Inflammatory macrophage treated with lipopolysaccharide for 4 hours (primary cell): ENCODE measurements at places on chromosomes 1 and 21.

- no peak for DNase-seq
Observed at GRCh38 chr1:74971982-74972381, 162.2 kb upstream of the LHX8 start.

GRCh38 chr1:212749821-212750535 lies 41.6 kb downstream of the NSL1 start:
- peak; percentile 74 for DNase-seq

- DNase-seq = no peak
Observed at GRCh38 chr1:200302921-200303290, 106.9 kb downstream of the ZNF281 start.

- no peak for DNase-seq
Observed at GRCh38 chr1:209384710-209385550, 198.6 kb upstream of the CAMK1G start.

DNA sequence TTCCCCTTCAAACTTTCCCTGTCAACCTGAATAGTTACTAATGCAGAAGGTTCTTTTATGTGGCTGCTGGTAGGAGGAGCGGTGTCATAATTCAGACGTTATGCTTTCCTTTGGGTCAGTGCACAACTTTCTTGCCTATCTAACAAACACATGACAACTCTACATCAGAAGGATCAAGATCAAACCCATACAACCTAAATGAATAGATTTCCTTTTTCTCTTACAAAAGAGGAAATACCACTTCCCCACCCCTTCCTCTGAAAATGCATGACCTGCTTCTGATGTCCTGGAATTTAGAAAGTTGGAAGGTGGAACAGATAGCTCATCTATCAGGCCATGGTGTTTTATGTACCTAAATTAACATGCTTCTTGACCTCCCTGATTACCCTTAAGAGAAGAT lies 75.7 kb upstream of the ADGRL4 start:
- DNase-seq = no peak

GRCh38 chr1:24735509-24736375 lies 9.5 kb upstream of the CLIC4 start:
- no peak for DNase-seq

DNA sequence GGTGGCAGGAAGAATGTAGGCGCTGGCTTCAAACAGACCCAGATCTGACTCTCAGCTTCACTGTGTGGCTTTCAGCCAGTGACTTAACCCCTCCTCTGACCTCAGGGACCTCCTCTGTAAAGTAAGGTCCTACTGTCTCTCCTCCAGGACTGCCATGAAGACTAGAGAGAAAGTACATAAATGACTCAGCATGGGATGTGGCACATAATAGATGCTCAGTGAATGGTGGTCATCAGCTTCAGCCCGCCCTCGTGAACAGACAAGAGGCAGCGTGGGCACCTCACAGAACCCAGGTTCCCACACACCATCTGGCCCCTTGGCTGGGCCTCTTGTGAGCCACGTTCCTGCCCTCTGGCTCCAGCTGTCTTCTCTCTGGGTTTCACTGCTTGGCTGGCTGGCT lies 126.0 kb downstream of the SYF2 start:
- DNase-seq = no peak

- DNase-seq = peak; percentile 30
Observed at GRCh38 chr1:202616355-202616915, 93.8 kb downstream of the SYT2 start.

- peak; percentile 81 for DNase-seq
Observed at GRCh38 chr1:247576514-247576913, 11.6 kb upstream of the OR2G2 start.

DNA sequence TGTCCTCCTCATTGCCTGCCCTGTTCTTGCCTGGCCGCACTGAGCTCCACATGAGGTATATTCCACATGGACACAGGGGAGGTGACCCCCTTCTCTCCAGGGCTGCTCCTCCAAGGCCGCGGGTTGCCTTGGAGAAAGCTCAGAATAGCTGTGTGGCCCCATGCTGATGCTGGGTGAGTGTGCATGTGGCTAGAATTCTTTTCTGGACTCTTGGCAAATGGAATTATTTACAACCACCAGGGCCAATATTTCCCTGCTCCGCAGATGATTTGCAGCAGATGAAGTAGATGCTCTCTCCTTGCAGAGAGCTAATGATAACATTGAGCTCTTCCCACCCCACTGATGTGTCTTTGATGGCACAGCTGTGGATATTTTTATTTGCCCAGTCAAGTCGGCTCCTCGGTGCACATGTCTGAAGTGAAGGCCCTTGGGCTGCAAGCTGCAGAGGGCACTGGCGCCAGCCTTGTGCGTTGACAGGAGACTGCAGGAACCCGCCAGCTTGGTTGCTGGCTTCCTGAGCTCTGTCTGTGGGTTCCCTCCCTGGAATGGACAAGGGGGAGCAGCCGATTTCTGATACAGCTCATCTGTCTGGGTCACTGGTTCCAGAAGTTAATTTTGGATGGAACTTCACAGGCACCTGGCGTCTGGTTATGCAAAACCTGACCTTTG lies 404.7 kb upstream of the VAMP3 start:
- no peak for DNase-seq

DNA sequence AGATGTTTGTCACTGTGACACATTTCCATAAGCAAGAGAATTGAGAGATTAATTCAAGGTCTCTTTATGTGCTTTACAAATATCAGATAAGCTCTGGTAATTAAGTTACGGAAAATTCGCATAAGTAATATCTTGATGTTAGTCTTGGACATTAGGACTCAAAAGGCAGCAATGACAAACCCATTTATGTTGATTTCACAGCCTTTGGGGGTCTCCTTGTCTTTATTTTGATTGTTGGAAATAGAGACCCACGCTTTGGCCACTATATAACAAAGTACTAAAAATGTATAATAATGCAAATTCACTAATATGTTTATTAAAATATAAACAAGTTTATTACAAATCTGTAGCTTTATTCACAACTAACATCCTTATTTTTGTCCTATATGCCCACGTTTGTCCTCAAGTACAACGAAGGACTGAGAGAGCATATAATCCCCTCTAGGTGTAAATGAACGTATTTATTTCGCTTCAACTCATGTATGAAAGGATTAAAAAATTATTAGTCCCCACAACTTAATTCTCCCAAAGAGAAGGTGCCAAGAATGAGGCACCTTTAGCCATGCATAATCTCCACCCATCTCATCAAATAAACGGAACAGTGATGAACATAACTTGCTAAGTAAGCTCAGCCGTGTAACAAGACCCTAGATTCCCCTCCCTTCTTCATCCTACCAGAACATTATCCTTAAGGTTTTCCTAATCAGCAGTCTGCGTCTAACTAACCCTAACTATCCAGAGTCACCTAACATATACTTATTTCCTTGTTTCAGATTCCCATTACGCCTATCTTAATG lies 1.6 kb upstream of the LAMC1 start:
- no peak for DNase-seq

- DNase-seq = peak; percentile 57
Observed at GRCh38 chr1:161727256-161727924, 6.0 kb downstream of the FCRLB start.

- DNase-seq = peak; percentile 15
Observed at GRCh38 chr1:35190784-35191183, 2.2 kb downstream of the SFPQ start.

- no peak for DNase-seq
Observed at GRCh38 chr1:116454940-116455339, 81.9 kb downstream of the ATP1A1 start.

DNA sequence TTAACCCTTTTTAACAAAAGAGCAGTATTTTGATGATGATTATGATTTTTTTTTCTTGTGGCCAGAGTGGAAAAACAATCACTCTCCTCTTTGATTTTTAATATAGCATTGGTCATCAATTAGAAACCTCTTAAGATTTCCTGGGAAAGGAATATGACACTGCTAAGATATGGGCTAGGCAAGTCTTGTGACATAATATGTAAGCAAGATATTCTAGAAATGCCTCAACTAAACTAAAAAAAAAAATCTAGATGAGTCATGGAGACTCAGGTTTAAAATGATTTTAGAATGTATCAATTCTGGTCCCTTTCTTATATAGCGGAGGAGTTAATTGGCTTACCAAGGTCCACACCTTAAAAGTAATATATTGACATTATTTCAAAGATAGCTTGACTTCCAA lies 60.3 kb upstream of the JUN start:
- no peak for DNase-seq

- DNase-seq = no peak
Observed at GRCh38 chr1:8677782-8678181, 139.7 kb downstream of the RERE start.
